ENCODE measurements at places on chromosomes 12 and 14. TPM values are rescaled to one million over a fixed set of nuclear protein-coding genes. Genes with fewer than 3 reads are reported as not detected.
A peak's percentile ranks its signal among the peaks of the same experiment; 100 is the strongest.

DNA sequence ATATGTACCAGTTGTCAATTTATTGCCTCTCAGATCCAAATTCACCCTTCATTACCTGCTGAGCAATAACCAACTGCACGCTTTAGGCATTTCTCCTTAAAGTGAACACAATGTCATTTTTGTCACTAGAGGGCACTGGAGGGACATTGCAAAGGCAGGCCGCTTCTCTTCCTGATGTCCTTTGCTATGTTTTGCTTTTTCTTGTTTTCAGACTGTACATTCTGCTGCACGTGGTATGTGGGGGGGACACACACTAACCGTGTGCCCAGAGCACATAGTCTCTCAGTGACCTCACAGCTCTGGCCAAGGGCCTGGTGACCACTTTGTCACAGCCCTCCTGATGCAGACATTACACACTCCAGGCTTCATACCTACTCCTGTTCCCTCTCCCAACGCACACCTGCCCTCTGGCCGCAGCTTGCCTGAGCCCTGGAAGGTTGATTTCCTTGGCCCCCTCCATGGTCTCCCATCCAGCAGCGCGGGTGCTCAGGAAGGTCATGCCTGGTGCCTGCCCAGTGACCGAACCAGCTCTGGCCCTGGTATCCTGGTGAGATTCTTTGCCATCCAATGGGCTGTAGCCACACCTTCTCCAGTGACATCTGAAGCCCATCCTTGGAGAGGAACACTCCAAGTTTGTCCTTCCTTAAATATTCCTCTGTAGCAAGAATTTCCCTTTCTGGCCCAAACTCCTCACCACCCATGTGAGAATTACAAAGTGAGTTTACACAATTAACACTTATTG lies 39.9 kb downstream of the MYO1H start:
- no peak overlapping the region for H3K4me3 ChIP-seq
- no peak for DNase-seq
- no peak overlapping the region for H3K27ac ChIP-seq
- no peaks in the 10 kb centered on the region for H3K27me3 ChIP-seq
- no peaks in the 10 kb centered on the region for H3K36me3 ChIP-seq

The RPS6KL1 gene
- polyA plus RNA-seq: 28.2 TPM

The GARIN6 gene
- polyA plus RNA-seq: not detected

The OTUB2 gene
- polyA plus RNA-seq: 0.47 TPM

DNA sequence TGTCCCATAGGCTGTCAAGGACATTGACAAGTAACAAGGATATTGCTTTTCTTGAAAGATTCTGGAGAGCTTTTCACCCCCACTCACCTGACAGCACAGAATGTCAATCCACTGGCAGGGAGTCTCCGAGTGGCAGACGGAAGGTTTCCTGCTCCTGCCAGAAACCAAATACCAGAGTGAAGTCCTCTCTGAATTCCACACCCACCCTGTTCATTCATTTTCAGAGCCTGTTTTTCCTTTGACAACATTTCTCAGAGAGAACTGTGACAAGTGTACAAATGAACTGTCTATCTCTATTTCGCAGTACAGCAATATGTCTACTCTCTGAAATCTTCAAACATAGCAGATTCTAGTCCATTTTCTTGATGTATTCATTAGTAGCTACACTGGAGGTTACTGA lies 26.2 kb upstream of the BICD1 start:
- H3K27me3 ChIP-seq: no peaks in the 10 kb centered on the region
- no peaks in the 10 kb centered on the region for H3K4me1 ChIP-seq
- no peak overlapping the region for H3K27ac ChIP-seq
- no peak overlapping the region for H3K4me3 ChIP-seq

DNA sequence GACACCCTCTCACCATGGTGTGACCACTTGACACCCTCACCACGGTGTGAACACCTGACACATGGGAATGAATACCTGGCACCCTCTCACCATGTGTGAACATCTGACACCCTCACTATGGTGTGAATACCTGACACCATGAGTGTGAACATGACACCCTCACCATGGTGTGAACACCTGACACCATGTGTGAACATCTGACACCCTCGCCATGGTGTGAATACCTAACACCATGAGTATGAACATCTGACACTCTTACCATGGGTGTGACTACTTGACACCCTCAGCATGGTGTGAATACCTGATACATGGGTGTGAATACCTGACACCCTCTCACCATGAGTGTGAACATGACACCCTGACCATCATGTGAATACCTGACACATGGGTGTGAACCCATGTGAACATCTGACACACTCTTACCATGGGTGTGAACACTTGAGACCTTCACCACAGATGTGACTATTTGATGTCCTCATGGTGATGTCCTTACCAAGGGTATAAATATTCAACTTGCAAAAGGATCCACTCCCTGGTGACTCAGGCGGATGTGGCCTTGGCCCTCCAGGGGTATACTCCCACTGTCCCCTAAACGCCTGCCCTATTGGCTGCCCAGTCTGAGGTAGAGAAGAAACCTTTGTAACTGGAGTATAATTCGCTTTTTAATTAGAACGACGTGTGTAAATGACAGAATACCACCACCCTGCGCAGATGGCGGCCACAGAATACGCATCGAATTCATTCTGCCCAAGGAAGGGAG lies 29.1 kb downstream of the RFLNA start:
- no peak overlapping the region for H3K4me3 ChIP-seq
- DNase-seq: peak; percentile 64
- no peaks in the 10 kb centered on the region for H3K27me3 ChIP-seq
- H3K4me1 ChIP-seq: no peaks in the 10 kb centered on the region

DNA sequence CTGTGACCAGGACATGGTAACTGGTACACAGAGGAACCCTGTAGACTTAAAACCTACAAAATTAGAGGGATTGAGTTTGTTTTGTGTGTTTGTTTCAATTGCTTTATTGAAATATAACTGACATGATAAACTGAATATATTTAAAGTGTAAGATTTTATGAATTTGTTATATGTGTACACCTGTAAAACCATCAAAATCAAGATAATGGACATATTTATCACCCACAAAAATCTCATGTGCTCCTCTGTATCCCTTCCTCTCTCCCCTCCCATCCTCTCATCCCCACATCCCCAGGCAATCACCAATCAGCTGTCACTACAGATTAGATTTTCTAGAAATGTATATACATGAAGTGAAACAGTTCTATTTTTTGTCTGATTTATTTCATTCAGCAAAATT lies 565.5 kb downstream of the NOVA1 start:
- no peaks in the 10 kb centered on the region for H3K4me1 ChIP-seq
- no peaks in the 10 kb centered on the region for H3K36me3 ChIP-seq
- no peak for DNase-seq
- H3K27me3 ChIP-seq: no peaks in the 10 kb centered on the region

GRCh38 chr14:99930420-99931274 lies 134.6 kb upstream of the EVL start:
- H3K4me1 ChIP-seq: no peaks in the 10 kb centered on the region
- H3K27ac ChIP-seq: no peak overlapping the region
- DNase-seq: no peak
- no peaks in the 10 kb centered on the region for H3K27me3 ChIP-seq

- H3K27me3 ChIP-seq: no peaks in the 10 kb centered on the region
- H3K4me1 ChIP-seq: peaks cover 22% of the 10 kb centered on the region
- H3K27ac ChIP-seq: peak overlapping the region; percentile 78
- no peaks in the 10 kb centered on the region for H3K36me3 ChIP-seq
- peak; percentile 73 for DNase-seq
Measured at GRCh38 chr12:122836027-122836921, 1.0 kb downstream of the HIP1R start.

DNA sequence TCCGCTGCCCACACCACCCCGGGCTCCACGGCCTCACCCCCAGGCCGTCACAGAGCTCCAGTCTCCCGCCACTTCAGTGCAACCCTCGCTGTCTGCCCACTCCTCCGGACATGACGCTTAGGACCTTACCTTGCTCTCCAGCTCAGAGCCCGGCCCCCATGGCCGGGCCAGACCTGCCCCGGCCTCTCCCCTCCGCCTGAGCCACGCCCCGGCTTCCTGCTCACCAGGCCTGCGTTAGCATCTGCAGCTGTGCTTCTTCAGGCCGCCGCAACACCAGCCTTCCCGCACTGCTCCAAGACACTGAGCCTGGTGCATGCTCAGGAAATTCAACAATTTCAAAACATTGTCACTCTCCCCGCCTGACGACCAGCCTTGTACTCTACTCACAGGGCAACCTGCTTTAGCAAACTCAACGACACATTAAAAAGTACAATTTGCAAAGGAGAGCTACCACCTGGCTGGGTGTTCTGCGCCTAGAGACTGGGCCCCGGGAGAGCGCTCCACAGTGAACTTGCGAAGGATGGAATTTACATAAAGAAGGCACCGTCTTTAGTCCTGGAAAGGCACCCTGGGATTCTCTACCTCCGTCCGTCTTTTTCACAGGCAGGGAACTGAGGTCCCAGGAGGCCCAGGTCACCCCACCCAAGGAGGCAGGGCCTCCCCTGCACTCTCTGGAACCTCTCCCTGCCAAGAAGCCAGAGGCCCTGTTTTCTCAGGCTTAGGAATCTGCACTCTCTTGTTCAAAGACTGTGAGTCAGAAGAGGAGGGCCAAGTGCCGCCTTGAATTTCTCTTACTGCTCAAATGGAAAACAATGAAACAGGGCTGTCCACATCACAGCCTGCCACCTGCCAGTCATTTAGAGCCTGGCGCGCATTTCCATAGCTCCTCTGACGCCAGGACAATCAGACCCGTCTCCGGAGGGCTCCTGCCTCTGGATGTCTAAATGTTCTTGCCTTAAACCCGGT lies 51.3 kb downstream of the STX2 start:
- H3K4me1 ChIP-seq: no peaks in the 10 kb centered on the region
- peaks cover 9% of the 10 kb centered on the region for H3K36me3 ChIP-seq
- no peak for DNase-seq
- no peak overlapping the region for H3K4me3 ChIP-seq
